ENCODE measurements at places on chromosomes 5 and 9.

DNA sequence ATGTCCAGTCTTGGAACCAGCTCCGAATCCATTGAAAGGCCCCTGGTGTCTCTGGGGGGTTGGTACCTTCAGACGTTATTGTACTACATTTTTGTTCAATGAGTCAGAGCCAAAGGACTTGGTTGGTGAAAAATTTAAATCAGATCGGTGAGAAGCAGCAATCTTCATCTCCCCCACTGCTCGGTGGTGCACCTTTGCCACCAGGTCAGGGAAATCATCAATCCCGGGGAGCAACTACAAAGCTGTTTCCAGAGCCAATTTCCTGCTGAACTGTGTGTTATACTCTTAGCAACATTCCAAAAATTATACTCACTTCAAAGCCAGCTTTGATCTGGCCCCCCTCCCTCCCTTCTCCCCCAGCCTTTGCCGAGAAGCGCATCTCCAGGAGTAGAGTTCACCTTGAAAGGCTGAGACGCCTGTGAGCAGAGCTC, 375.2 kb upstream of the WWC1 start:
- no peak for DNase-seq

- DNase-seq: peak; percentile 11
These were observed 24.9 kb downstream of the IPPK start for GRCh38 chr9:92645041-92645440.

DNA sequence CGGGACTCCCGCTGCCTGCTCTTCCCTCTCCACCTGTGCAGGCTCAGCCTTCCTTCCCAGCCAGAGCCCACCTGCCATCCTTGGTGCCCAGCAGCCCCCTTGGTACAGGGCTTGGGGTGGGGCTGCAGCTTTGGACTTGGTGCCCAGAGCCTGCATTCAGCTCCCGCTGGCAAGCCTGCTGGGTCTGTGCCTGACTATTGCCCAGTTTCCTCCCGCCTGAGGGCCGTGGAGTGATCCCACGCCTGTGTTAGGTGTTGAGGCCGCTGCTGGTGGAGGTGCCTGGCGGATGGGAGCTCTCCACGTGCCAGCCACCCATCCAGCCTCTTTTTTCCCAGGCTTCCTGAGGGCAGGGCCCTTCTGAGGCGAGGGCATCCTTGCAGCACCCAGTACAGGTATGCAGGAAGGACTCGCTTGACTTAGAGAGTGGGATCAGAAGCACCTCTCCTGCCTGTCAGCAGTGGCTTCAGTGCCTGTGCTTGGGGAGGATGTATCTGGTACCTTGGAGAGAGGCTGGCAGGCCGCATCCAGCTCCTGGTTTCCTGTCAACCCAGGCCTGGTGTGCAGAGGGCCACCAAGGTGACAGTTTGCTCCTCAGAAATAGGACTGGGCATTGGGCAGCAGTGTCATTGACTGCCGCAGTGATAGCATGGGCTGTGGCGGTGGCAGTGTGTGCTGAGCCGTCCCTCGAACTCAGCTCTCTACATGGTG, 7.8 kb downstream of the RXRA start:
- no peak for DNase-seq

DNA sequence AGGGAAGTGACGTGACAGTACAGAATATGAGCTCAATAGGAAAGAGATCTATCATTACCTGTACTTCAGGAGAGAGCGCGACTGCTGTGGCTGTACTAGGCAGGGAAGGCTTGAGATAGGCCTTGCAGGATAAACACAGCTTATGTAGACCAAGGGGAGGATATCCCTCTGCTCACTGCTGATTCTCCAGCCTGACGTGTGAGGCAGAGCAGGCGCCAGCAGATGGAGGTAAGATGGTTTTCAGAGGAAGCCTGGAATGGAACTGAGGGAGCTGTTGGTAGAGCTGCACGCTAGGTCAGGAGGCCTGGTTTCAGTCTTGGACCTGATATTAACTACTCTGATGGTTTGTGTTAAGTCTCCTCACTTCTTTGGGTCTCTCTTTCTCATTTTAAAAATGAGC, 291.4 kb downstream of the YTHDC2 start:
- DNase-seq: no peak

DNA sequence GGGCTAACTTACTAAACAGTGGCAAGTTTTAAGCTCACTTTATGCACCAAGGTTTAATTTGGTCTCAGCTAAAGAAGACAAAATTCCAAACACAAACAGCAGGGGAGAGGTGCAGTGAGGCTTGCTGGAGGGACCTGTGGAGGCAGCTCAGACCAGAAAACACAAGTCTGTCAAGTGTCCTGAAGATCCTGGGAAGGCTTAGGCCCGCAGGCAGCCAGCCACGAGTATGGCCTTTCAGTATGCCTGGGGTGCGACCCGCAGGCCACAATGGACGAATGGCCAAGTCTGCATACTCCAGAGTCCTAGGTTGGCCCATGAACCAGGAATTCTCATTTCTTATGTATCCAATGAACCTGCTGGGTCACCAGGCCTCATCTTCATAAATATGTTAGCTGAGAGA, 9.3 kb downstream of the CCNI2 start:
- peak; percentile 25 for DNase-seq

GRCh38 chr5:93620487-93621326, 37.7 kb downstream of the NR2F1 start:
- peak; percentile 74 for DNase-seq

DNA sequence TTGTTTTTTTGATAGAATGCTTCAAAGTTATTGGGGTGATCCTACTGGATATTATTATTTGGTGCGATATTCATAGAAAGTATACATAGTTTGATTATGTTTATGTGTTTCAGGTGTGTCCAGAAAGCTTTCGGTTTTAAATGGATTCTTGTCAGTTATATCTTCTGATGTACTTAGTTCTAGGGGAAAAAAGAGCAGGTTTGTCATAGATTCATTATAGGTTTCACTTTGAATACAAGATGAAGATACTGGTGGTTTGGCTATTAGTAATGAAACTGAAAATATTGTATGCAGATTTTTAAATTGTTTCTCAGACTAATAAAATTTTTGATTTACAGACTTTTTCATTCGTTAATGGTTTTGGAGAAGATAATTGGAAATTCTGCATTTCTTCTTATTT, 98.9 kb downstream of the MAN2A1 start:
- no peak for DNase-seq

DNA sequence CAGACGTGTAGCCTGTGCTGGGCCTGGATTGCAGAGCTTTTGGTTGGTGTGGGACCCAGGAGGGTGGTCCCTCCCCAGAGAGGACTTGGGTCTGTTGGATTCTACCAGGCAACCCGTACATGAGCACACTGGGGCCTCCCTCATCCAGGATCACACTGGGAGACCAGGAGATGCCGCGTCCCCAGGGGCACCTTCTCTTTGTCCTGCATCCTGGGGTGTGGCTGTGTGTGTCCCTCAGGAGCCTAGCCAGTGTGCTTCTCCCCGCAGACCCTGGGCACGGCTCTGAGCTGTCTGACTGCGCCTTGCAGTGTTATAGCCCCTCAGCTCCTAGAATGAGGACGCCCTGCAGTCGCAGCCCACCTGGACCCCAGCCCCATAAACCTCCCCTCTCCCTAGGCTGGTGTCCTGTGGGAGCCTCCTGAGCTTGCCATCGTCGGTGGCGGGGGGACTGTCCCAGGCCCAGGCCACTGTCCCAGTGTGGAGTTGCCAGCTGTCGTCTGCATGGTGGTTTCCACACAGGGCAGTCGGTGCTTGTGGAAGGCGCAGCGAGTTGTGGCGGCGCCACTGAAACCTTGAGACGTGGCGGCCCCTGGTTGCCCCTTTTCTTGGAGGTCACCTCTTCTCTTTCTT, 27.6 kb downstream of the CEP72 start:
- DNase-seq: peak; percentile 37

GRCh38 chr9:126337729-126338372, 11.2 kb downstream of the MVB12B start:
- no peak for DNase-seq

DNA sequence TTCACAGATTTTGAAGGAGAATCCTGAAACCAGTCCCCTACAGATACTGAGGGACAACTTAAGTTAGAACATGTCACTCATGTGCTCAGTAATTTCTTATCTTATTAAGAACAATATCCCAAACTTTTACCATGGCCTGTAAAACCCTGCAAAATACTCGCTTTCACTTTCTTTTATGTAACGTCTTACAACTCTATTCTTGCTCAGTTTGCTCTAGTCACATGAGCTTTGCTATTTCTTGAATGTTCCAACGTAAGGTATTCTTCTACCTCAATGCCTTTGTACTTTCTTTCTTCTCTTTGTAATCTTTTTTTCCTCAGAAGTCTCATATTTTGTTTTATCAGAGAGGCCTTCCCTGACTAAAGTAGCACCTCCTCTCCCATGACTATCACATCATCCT, 14.1 kb downstream of the TMEM38B start:
- no peak for DNase-seq

DNA sequence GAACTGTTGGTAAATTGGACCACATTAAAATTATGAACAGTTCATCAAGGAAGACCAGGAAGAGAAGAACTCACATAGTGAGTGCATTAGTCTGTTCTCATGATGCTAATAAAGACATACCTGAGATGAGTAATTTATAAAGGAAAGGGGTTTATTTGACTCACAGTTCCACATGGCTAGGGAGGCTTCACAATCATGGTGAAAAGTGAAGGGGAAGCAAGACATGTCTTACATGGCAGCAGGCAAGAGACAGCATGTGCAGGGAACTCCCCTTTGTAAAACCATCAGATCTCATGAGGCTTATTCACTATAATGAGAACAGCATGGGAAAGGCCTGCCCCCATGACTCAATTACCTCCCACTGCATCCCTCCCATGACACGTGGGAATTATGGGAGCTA, 135.9 kb upstream of the MAN2A1 start:
- no peak for DNase-seq

GRCh38 chr5:177307544-177308363, 3.9 kb downstream of the MXD3 start:
- no peak for DNase-seq

DNA sequence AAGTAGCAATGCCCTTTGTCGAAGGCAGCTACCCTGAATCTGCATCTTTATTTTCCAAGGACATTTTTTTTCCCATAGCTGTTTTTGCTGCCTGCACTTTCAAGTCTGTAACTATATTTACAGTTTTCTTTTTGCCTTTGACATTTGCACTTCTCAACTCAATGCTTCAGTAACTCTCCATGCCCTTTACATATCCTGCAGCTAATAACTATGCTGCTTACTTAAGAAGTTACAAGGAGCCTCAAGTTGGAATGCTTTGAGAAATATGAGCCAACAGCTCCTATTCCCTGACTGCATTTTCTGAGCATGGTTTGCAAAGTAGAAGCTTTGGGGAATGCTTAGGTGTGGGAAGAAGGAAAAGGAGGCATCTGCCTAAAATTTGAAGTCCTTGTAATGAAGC, 194.8 kb upstream of the TRPC7 start:
- DNase-seq: no peak

GRCh38 chr5:64814073-64814472, 45.3 kb downstream of the CWC27 start:
- DNase-seq: no peak

GRCh38 chr5:72296256-72296655, 23.8 kb downstream of the MRPS27 start:
- DNase-seq: no peak

DNA sequence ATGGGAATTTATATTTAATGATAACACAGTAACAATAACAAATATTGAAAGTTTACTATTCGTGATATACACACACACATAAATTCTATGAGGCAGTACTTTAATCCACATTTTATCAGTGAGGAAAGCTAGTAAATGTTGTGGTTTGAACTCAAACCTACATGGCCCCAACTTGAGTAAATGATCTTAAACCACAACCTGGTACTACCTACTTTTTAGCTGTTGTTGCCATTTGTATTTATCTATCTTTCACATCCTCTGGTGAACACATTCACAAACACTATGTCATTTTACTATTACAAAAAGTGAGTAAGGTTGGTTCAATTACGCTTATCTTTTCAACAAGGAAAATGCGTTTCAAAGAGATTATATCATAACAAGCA, 186.1 kb downstream of the SMC2 start:
- no peak for DNase-seq

GRCh38 chr5:32752411-32752810, 41.3 kb downstream of the NPR3 start:
- DNase-seq: no peak

GRCh38 chr9:34463098-34463900, 4.7 kb downstream of the DNAI1 start:
- DNase-seq: no peak

- DNase-seq: no peak
These were observed 13.1 kb upstream of the URM1 start for GRCh38 chr9:128358090-128358489.

GRCh38 chr9:6199596-6199995, 16.0 kb upstream of the IL33 start:
- no peak for DNase-seq

DNA sequence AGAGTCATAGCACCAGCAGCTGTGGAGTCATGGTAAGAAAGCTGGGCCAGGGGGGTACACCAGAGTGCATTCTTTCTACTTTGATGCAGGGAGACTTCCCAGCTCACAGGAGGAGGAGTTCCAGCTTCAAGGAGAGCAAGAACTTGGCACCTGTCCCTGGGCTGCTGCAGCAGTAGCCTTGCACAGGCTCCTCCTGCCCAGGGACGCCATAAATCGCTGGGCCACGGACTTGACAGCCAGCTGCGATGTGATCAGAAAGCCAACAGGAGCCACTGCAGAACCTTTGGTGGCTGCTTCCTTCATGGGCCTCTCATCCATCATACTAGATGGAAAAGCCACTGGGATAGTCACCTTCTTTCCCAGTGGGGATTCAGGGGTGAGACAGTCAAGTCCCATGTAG, 234.7 kb downstream of the NMUR2 start:
- no peak for DNase-seq

GRCh38 chr9:117116084-117116483, 298.8 kb downstream of the ASTN2 start:
- DNase-seq: no peak

- no peak for DNase-seq
These were observed 60.1 kb downstream of the MAT2B start for GRCh38 chr5:163565492-163565891.

- no peak for DNase-seq
These were observed 52.5 kb downstream of the ZFR start for GRCh38 chr5:32392039-32392438.

GRCh38 chr9:16133556-16134227, 580.8 kb downstream of the CCDC171 start:
- no peak for DNase-seq

- no peak for DNase-seq
These were observed 144.2 kb downstream of the MLLT3 start for GRCh38 chr9:20477940-20478620.

DNA sequence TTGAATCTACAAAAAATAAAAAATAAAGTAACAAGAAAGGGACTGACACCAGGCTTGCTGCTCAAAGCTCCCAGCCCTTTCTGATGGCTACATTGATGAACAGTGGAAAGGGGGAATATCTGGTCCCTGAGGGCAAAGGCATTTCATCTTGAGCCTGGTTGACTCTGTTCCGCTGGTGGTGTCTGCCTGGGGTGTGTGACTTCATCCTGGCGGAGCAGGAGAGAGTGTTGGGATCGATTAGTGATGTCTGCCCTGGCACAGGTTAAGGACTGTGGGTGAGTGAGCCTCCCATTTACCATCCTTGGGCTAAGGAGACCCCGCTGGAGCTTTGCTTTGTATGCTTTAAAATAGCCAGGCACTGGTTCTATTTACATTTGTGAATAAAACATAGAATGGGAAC, 56.9 kb upstream of the ASS1 start:
- no peak for DNase-seq

- no peak for DNase-seq
These were observed 1.7 kb downstream of the PSD2 start for GRCh38 chr5:139797335-139797734.
